ENCODE measurements at places on chromosomes 7 and 10.

DNA sequence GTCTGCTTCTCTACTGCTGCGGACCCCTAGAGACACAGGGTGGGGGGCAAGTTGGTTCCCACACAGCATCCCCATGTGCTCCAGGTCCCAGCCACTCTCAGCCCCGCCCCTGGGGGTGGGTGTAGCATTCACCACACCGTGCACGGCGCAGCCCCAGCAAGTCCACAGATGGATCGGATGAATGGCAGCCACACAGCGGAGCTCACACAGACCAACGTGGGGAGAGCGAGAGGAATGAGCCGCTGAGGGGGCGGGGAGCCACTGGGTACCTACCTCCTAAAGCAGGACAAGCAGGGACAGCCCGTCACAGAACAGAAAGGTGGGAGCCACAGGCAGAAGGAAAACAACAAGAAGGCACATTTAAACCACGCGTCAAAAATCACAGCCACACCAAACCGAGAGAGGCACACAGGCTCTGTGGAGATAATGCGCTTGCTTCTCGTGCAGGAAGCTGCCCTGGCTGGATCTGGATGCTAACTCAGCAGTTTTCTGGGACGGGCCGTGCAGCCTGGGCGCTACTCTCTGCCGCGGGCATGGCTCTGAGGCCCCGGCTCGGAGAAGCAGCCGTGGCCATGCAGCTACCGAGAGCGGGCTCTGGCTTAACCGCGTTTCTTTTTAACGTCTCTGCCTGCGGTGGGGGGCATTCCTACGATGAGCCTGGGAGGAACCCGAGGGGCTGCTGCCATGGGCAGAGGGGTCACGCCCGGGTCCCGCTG is 102.5 kb downstream of the CYTH3 start:
- no peak for DNase-seq

DNA sequence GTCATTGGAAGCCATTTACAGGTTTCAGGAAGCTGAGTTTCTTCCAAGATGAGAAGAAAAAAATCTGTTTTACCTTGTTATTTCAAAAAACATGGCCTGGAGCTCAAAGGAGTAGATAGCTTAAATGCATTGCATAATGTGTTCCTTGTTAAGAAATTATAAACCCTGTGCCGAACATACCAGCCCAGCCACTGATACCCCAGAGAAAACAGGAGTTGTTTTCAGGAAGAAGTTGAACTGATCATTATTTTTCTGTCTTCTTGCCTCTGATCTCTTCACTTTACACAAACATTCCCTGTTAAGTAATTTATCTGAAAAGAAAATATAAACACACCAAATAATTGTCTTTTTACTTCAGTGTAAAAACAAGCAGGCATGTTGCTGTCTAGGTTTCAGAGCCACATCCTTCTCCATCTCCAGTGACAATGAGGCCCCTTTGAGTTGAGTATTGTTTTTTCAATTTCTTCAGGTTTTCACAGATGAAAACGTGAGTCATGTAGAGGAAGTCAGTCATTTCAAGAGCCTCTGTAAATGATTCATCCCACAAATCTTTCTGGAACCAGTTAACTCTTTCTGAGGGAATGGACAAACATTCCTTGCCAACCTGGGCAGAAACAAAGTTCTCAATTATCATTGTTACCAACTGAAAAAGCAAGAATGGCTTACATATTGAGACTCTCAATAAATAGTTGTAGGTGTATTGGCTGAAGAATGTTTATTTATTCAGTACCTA is 244.2 kb downstream of the IPMK start:
- no peak for DNase-seq

DNA sequence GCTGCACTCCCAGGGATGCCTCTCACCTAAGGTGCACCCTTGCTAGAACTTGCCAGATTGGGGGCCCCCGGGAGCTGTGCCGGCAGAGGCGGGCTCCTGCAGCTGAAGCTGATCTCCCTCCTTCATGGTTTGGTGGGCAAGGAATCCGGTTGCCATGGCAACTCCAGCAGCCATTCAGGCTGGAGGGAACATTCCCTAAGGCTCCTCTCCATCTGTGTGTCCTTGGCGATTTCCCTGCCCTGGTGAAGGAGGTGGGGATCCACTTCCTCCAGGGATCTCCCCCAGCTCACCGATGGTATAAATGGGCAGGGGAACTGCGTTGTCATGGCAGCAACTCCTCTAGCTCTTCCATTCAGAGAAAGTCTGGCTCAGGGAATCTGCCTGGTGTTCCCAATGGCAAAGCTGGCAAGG is 49.6 kb upstream of the GPR158 start:
- DNase-seq: no peak

DNA sequence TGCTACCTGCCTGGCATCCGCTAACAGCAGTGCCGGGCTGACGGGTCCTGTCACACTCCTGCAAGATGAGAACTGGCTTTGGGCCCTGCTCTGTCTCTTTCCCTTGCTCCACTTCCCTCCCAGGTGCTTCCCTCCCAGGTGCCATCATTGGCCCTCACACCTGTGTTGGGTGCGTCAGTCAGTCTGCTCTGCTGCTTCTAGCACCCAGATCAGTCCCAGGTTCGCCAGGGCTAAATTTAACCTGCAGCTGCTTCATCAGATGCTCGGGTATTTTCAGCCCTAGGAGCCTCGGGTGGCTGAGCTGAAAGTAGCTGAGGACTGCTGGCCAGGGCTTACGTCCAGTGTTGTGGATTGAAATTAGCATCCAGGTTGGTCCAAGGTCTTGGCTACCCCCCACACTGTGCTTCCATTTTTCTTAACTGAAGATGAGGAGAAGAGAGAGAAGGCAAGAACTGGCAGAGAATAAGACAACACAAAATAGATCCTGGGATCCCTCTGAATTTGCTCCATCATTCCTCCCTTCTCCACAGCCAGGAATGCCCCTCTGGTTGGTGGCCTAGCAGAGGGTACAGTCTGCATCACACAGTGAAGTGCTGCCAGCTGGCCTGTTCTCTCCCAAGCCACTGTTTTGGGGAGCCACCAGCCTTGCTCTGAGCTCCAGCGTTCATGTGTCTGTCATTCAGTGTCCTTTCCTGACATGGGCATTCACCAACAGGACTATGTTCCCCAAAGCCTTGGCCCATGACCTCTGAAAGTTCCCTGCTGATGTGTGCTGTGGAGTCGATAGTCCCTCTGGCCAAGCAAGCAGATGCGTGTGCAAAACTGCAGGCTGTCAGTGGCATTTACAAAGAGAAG is 65.9 kb upstream of the SYPL1 start:
- DNase-seq: no peak

DNA sequence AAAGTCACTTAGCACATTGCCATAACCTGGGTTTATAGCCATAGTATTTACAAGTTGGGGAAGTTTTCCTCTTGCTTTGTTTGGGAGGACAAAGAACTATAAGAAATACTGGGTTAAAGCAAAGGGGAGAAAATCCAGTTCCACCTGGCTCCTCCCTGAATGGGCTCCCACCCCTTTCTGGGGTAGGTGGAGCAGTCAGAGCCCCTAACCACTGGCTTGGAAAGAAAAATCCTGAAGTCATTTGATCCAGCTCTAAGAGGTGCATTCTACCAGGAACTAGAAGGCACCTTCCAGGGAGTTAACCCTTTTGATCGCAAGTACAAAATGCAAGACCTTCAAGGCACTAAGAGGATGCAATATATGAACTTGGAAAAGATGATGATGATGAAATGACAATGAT is 31.3 kb upstream of the TCF7L2 start:
- DNase-seq: no peak

- no peak for DNase-seq
These were observed 770.6 kb downstream of the KCNMA1 start for GRCh38 chr10:76866841-76867586.

DNA sequence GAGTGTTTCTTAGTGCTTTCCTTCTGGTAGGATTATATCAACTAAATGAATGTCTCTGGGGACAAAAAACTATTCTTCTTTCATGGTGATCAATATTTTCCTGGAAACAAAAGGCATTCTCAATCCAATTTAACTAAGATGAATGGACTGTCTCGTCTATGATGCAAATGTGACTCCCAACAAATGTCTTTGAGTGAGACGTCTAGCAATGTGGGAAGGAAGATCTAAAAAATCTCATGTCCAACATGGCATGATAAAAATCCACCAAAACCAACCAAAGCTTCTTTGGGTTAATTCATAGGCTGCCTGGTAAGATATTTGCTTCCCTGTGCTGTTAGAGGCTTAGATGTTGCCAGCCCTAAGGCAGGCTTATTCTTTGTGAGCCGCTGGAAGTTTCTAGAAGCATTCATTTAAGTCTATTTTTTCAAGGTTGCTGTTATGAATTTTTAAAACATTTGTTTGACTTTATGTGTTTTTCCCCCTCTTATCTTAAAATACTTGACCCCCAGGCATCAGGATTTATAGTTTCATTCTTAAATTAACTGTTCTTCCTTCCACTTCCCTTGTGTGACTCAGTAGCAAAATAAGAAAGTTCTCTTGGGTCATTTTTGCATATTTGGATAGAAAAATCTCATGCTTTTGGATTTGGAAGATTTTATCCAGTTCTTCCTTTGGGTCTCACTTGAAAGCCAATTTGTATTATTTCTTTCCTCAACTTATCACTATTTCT is 156.3 kb downstream of the NRP1 start:
- no peak for DNase-seq

- DNase-seq: no peak
These were observed 2.6 kb downstream of the STK31 start for GRCh38 chr7:23712368-23713284.

DNA sequence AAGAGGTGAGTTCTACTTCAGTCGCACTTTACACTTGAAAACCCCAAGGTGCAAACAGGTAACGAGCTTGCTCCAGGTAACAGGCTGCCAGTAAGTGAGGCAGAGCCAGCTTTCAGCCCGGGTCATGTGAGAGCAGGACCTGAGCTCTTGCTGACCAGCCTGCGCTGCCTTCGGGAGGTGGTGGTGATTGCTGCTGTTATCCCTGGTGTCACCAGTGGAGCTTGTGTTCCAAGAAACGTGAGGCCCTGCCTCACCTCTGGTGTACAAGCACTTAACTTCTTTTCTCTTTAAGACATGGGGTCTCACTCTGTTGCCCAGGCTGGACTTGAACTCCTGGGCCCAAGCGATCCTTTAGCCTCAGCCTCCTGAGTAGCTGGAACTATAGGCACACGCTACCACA is 265.0 kb downstream of the CELF2 start:
- DNase-seq: no peak

GRCh38 chr7:98470485-98471240 is 69.8 kb upstream of the BAIAP2L1 start:
- no peak for DNase-seq

DNA sequence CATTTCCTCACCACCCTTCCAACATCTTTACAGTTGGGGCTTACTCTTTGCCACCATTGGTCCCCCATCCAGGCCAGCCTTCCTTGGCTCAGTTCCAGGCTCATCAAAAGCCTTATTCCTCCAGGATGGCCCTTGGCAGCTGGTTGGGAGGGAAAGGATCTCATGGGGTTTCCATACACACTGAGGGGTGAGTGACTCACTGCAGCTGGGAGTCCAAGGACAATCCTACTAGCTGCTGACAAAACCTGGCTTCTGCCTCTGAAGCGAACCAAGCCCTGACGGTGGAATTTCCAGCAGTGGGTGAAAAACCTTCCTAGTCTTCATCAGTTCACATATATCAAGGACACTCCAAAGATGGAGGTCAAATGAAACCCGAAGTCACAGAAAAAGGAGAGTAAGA is 22.9 kb downstream of the CRHR2 start:
- DNase-seq: no peak

- DNase-seq: no peak
These were observed 116.8 kb downstream of the ABLIM1 start for GRCh38 chr10:114541081-114541796.

DNA sequence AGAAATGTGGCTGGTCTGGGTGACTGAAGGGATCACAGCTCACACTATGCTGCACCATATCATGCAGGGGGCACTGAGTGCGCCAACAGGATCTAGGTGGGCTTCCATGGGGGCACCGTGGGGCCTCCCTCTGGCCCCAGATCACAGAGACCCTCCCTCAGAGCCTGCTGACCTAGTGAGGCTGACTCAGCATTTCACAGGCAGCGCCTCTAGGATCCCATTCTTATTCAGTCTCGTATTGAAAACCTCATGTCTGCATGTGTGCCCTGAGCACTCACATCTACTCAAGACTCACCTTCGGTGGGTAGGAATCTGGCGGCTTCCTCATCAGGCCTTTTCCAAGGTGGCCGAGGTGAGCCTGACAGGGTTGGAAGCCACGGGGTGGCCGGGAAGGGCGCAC is 141.6 kb downstream of the FANK1 start:
- no peak for DNase-seq

GRCh38 chr7:129765352-129765751 is 153.8 kb downstream of the NRF1 start:
- no peak for DNase-seq

DNA sequence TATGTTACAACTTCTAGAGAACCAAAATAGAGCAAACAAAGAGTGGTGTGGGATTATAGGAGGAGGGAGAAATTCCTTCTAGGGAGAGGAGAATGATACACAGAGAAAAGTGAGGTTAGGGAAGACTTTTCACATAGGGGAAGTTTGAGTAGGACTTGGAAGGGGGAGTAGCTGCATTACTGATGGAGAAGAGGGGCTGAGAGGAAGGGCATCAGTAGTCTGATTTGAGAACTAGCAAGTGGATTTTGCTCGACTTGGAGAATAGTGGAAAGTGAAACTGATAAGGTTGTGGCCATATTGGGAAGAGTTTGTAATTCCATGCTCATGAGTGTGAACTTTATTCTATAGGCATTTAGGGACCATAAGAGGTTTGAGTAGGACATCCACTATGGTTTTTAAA is 6.1 kb downstream of the NRF1 start:
- no peak for DNase-seq

- no peak for DNase-seq
These were observed 85.8 kb upstream of the EGFR start for GRCh38 chr7:54932818-54933543.

DNA sequence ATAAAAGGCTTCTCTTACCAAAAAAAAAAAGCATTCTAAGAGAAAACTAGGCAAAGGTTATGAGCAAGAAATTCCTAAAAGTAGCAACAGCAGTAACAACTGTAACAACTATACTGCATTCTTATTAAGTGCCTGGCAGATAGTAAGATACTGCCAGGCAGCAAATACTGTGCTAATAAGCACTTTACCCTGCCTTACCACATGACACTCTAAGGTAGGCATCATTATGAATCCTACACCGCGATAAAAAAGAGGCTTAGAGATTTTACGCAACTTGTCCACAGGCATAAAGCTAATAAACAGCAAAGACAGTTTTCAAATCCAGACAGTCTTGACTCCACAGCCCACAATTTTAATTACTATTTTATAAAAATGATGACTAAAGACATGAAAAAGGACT is 83.2 kb downstream of the USP6NL start:
- no peak for DNase-seq

- no peak for DNase-seq
These were observed 60.4 kb downstream of the CLIP2 start for GRCh38 chr7:74349621-74350020.

Measured in LNCaP clone FGC (cell line).